Stimulated activated effector memory CD8-positive, alpha-beta T cell treated with anti-CD3 and anti-CD28 coated beads, Interleukin-12 subunit alpha, Interleukin-12 subunit beta, amount 100 ng/mL, for 72 hours (primary cell): ENCODE measurements at places on chromosomes 1 and 21.
A peak's percentile ranks its signal among the peaks of the same experiment; 100 is the strongest.

- DNase-seq = no peak
These were observed 30.7 kb downstream of the MRAP start for GRCh38 chr21:32329331-32329730.

GRCh38 chr1:110337704-110338308, 1.4 kb upstream of the RBM15 start:
- DNase-seq = peak; percentile 38

- no peak for DNase-seq
These were observed 6.7 kb upstream of the SLC9A1 start for GRCh38 chr1:27161594-27161993.

DNA sequence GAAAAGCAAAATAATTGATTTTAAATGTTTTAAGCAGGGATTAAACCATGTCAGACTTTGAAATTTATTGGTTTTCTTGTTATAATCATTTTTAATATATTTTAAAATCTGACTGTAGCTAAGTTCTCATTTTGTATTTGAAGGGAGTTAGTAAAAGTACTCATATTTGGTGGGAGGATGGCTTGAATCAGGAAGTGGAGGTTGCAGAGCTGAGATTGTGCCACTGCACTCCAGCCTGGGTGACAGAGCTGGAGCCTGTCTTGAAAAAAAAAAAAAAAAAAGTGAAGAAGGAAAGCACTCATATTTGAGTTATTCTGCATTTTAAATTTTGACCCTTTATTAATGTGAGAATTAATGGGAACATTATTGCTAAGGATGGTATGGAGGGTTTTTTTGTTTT, 106.0 kb downstream of the RABGAP1L start:
- no peak for DNase-seq
